Activated T-cell treated with anti-CD3 and anti-CD28 coated beads for 4 hours (primary cell): ENCODE measurements at places on chromosomes 3 and 15.

DNA sequence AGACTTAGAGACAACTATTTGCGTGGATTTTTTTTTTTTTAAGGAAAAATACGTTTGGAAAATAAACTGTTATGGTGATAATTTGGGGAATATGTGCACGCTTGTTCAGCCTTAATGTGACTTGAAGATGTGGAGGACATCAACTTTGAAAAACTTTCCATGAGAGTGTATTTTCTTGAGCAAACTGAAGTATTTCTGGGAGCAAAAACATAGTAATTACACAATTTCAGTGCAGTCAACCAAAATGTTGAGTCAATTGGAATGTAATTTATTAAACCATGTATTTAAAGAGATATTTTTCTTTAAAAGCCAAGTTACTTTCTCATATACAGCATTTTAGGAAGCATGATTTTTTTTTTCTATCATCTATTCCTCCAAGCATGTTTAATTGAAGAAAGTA, 80.3 kb upstream of the FLNB start:
- DNase-seq: no peak

- no peak for DNase-seq
These were observed 161.3 kb downstream of the GREM1 start for GRCh38 chr15:32878869-32879805.

GRCh38 chr3:124666067-124666466, 64.2 kb upstream of the UMPS start:
- DNase-seq: no peak

DNA sequence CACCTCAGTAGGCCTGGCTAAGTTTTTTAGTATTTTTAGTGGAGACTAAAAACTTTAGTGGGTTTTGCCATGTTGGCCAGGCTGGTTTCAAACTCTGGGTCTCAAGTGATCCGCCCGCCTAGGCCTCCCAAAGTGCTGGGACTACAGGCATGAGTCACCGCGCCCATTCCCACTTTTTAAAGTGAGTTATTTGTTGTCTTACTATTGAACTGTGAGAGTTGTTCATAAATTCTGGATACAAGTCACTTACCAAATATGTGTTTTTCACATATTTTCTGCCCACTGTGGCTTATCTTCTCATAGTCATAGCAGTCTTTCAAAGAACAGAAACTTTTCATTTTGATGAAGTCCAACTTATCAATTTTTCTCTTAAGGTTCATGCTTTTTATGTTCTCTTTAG, 29.9 kb upstream of the SPSB4 start:
- no peak for DNase-seq

DNA sequence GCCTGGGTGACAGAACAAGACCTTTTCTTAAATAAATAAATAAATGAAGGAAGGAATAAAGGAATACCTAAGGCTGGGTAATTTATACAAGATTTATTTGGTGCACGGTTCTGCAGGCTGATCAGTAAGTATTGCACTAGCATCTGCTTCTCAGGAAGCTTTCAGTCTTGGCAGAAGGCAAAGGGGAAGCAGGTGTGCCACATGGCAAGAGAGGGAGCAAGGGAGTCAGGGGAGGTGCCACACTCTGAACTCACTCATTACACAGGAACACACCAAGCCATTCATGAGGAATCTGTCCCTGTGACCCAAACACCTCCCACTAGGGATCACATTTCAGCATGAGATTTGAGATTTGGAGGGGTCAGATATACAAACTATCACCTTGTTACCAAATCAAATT, 56.4 kb downstream of the PRKCI start:
- no peak for DNase-seq

DNA sequence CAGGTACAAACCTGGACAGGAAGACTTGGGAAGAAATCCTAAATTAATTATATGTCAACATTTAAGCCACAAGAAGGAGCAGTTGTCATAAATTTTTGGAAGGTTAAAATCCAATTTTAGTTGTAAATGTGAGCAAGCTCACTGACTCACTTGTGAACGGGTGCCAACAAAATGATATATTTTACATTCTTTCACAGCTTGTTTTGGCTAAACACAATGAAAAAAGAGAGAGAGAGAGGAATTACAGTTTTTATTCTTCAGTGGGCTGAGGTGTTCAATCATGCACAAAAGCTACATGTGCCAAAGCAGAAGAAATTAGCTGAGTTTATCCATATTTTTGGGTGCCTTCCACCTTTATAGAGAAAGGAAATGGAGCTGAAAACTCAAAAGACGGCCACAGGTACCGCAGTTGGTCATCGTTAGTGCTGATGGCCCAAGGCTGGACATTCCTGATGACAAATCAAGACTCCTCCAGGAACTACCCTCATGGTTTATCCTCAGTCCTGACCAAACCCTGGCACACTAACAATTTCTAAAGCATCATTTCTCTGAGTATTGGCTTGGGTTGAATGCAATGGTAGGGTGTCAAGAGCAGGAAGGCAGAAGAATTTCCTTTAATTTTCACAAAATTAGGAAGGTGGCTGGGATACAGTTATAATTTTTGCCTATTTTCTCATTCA, 37.6 kb upstream of the WNT5A start:
- no peak for DNase-seq

GRCh38 chr15:69979262-69979661, 118.5 kb downstream of the TLE3 start:
- no peak for DNase-seq

DNA sequence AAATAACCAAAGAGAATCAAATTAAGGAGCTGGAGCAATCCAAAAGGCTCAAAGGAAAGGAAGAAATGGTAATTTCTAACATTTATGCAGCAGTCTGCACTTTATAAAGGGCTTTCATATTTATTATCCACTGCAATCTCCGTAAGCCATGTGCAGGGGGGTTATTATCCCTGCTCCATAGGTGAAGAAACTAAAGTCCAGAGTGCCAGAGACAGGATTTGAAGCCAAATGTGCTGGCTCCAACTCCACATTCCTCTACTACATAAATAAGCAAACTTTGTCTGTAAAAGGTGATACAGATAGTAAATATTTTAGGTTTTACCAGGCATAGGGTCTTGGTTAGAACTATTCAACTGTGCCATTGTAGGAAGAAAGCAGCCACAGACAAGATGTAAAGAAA, 221.4 kb downstream of the MINAR1 start:
- DNase-seq: no peak

DNA sequence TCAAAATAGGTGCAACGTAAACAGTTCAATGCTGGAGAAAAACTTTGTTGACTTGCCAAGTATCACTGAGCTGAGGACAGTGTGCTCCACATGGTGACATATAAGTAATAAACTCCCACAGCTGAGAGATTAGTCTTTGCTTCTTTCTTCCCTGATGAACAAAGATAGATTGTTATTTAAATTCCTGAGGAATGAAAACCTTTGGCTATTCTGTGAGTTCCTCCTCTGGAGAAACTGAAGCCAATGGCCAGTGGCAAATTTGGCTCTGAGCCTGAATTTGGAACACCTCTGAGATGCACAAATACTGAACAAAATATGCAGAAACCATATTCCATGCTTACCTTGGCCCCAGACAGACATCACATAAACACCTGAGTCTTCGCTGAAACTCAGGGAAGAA, 63.3 kb downstream of the RPL22L1 start:
- DNase-seq: no peak

GRCh38 chr3:71400986-71401451, 182.5 kb downstream of the FOXP1 start:
- DNase-seq: no peak

- DNase-seq: no peak
These were observed 19.8 kb downstream of the CYP19A1 start for GRCh38 chr15:51318382-51319150.

GRCh38 chr3:5014391-5014790, 35.2 kb downstream of the BHLHE40 start:
- no peak for DNase-seq

DNA sequence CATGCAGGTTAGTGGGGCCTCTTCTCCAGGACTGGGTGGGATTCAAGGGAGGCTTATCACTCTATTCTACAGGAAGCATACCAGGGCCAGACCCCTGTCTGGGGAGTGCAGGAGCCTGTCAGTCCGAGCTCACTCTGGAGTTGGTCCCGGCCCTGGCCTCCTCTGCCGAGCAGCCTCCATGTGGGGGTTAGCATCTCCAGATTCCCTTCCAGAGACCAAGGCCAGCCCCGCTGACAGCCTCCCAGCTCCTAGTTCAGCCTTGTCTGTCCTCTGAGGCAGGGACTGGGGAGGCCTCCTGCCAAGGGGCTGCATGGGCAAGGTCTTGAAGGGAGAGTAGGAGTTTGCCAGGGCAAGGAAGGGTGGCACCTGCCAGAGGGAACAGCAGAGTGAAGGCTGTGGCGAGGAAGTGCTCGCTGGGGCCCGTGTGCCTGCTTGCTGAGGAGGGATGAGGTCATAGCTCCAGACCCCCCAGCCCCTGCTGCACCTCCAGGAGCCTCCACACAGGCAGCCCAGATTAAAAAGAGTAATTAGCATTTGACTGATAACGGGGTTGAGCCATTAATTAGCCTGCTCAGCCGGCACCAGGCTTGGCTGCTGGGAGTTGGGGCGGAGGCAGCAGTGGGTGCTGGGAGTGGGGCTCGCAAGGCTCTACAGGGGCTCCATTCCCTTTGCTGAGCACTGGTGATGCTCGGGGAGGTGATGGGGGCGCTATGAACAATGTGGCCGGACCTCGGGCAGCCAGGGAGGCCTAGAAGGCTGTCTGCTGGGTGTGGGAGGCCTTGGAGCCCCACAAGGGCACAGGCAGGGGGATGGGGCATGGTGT, 54.3 kb downstream of the DNAJB8 start:
- no peak for DNase-seq

GRCh38 chr15:26864664-26865191, 2.1 kb upstream of the GABRA5 start:
- no peak for DNase-seq

- DNase-seq: no peak
These were observed 98.8 kb downstream of the ANP32A start for GRCh38 chr15:68721886-68722285.

- DNase-seq: no peak
These were observed 166.8 kb upstream of the MRPL3 start for GRCh38 chr3:131669600-131669999.

- no peak for DNase-seq
These were observed 25.3 kb downstream of the TRAK1 start for GRCh38 chr3:42116466-42116865.

- no peak for DNase-seq
These were observed 31.6 kb upstream of the NUDT16 start for GRCh38 chr3:131349946-131350347.

DNA sequence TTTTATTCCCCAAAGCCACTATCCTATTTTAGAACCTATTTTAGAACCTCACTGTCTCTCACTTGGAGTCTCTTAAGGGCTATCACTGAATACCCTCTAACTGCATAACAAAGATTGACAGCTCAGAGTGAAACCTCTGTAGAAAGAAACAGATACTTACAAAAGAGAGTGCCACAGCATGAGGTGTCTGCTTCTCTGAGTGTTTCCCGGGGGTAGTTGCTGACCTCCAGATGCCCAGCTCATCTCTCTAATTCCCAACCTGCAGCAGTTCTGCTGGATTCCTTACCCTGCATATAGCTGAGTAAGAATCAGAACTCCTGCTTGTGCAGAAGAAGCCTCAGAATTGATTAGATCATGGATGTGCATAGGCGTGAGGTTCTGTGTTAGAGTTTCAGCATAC, 34.5 kb downstream of the P3H2 start:
- no peak for DNase-seq

DNA sequence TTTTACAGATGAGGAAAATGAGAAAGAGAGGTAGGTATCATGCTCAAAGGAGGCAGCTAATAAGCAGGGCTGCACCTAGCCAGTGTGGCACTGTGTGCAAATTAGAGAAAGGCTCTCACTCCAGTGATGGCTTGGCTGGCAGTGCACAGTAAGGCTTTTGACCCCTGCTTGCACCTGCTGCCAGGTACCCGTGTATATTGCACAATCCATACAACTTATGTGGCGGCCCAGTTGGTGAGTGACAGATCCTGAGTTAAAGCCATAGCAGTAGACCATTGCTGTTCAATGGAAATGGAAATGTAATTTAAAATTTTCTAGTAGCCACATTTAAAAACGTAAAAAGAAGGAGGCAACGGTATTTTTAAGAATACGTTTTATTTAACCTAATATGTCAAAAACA, 266.4 kb upstream of the AZI2 start:
- no peak for DNase-seq

- DNase-seq: no peak
These were observed 156.0 kb downstream of the PDE8A start for GRCh38 chr15:85137489-85138168.

GRCh38 chr3:120013481-120013880, 80.8 kb downstream of the GSK3B start:
- no peak for DNase-seq

GRCh38 chr3:125470671-125471070, 49.3 kb downstream of the SNX4 start:
- no peak for DNase-seq

DNA sequence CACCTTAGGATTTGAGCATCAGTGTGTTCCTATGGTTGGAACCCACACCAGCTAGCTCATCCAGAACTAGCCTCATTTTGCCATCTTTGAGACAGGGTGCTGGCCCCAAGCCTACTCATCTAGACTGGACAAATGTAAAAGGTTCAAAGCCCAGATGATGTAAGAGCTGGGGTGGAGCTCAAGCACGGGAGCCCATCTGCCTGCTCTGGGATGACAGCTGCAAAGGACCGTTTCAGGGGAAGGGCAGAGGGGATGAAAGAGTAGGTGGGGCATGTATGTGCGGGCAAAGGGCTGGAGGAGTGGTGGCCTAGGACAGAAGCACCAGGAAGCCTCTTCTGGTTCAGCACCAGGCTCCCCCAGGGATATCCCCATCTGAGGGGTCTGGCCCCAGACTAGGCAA, 15.8 kb downstream of the CLK3 start:
- no peak for DNase-seq

DNA sequence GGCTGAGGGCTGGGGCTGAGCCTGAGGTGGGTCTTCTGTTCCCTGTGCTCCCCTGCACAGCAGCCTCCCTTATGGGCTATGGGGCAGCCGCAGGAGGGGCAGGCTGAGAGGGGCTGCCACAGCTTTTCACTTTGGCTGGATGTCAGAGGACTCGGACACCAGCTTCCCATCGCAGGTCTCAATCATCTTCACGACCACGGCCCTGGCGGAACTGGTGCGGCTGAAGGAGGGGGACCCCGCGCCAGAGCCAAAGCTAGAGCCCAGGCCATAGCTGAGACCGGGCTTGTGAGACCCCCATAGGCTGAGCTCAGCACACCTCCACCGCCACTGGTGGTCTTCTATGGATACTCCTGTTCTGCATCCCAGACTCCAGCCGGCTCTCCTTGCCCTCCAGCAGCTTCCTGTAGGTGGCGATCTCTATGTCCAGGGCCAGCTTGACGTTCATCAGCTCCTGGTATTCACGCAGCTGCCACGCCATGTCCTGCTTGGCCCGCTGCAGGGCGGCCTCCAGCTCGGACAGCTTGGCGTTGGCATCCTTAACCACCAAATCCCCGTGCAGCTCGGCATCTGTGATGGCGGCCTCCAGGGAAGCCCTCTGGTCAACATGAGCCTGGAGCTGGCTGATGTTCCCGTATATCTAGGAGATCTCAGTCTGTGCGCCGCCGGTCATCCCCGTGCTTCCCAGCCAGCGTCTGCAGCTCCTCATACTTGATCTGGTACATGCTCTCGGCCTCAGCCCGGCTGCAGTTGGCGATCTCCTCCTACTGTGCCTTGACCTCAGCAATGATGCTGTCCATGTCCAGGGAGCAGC, 181.7 kb upstream of the SYNPR start:
- no peak for DNase-seq

- DNase-seq: no peak
These were observed 1.4 kb upstream of the SEC13 start for GRCh38 chr3:10322352-10322710.

- no peak for DNase-seq
These were observed 336.6 kb downstream of the OCA2 start for GRCh38 chr15:27762471-27762870.

GRCh38 chr15:100348578-100348977, 6.8 kb upstream of the ADAMTS17 start:
- no peak for DNase-seq
